ENCODE measurements at places on chromosomes 6 and 20. TPM values are rescaled to one million over a fixed set of nuclear protein-coding genes. Genes with fewer than 3 reads are reported as not detected.

The MCCD1 gene
- total RNA-seq, result not detected

The GJA10 gene
- total RNA-seq, result not detected

The SULF2 gene
- total RNA-seq, result 52.0 TPM

The ECT2L gene
- total RNA-seq, result not detected

The MAP7 gene
- total RNA-seq, result 7.8 TPM

All from H7 (cell line).